ENCODE measurements at places on chromosomes 13 and 19.
A peak's percentile ranks its signal among the peaks of the same experiment; 100 is the strongest.

GRCh38 chr13:48496271-48497161, 36.4 kb downstream of the RCBTB2 start:
- DNase-seq, result no peak

- peak; percentile 30 for DNase-seq
Observed at GRCh38 chr13:30978981-30979956, 46.8 kb downstream of the TEX26 start.

GRCh38 chr19:49862391-49863253, 4.8 kb downstream of the PNKP start:
- DNase-seq, result no peak

- peak; percentile 18 for DNase-seq
Observed at GRCh38 chr13:70708775-70709174, 600.5 kb upstream of the KLHL1 start.

DNA sequence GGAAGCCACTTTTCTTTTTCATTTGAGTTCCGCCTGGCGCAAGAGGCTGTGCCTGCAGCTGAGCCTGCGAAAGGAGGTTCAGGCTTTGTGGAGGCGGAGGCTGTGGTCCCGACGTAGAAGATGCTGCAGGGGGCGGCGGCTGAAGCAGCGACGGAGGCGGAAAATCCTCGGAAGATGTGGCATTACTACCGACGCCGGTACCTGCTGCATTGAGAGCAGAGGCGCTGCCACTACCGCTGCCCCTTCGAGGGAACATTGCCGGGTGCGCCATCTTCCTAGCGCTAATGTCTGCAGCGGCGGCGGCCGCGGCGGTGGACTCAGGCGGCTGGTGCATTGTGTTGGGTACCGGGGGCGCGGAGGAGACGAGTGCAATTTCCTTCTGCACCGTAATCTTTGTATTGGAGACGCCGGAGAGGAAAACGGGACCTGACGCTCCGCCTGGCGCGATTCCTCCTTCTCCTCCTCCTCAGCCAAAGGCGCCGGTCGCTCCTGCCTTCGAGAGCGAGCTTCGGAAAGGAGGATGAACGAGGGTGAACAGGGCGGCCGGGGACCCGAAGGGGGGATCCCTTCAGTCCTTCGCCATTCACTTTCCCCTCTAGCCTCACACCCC, at the start of gene TSC22D1:
TSC22D1 (minus strand) TSS at position 590 of the 610 bp plus-strand sequence; CDS start at position 334, 256 bp downstream.
- DNase-seq, result peak; percentile 45

- no peak for DNase-seq
Observed at GRCh38 chr13:65768545-65768944, 1461.6 kb downstream of the PCDH9 start.

DNA sequence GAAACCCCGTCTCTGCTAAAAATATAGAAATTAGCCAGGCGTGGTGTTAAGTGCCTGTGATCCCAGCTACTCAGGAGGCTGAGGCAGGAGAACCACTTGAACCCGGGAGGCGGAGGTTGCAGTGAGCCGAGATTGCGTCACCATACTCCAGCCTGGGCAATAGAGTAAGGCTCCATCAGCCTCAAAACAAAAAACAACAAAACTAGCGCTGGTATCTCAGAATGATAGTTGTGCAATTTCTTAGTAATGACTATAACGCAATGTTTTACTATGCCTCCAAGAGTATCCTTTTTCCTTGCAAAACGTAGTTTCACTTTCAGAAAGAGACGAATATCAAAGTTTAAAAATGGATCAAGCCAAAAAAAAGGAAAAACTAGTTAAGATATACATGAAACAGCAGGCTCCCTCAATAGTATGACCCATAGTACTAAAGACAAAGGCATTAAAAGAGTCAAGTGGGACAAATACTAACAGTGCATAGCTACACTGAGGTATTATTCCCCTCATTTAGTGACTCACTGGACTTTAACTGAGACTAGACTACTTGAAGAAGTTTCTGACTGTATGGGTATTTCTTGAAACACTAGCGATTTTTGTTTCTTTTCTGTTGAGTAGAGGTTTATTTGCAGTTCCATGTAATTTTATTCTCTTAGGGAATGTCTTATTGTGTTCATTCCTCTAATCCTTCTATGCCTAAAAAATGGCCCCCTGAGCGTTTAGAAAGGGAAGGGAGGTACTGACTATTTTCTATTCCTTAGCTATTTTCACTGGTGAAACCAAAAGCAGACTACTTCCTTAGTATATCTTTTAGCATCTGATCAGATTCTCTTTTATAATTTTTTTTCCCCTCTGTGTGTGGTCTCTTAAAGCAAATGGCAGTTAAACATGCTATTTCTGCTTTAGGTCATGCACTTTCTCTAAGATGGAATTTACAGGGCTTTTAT, 10.4 kb upstream of the ITM2B start:
- no peak for DNase-seq

DNA sequence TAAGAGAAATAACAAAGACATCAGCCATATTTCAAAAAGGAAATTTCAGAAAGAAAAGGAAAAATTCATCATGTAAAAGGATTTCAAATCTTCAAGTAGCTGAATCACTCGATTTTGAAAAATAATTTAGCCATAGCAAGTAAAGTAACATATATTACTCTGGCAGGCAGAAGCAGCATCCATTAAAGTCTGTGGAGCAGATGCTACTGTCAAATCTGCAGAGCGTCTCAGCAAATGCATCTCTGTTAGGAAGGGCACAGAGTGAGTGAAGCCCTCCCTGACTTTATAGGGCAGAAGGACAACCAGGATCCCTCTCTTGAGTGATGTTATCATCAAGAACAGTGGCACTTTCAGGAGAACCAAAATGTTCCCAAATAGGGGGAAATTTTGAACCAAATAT, 445.5 kb downstream of the EFNB2 start:
- no peak for DNase-seq

GRCh38 chr13:43077906-43078305, 54.5 kb downstream of the DNAJC15 start:
- DNase-seq, result no peak

GRCh38 chr13:32624441-32624840, 38.2 kb downstream of the PDS5B start:
- DNase-seq, result no peak

DNA sequence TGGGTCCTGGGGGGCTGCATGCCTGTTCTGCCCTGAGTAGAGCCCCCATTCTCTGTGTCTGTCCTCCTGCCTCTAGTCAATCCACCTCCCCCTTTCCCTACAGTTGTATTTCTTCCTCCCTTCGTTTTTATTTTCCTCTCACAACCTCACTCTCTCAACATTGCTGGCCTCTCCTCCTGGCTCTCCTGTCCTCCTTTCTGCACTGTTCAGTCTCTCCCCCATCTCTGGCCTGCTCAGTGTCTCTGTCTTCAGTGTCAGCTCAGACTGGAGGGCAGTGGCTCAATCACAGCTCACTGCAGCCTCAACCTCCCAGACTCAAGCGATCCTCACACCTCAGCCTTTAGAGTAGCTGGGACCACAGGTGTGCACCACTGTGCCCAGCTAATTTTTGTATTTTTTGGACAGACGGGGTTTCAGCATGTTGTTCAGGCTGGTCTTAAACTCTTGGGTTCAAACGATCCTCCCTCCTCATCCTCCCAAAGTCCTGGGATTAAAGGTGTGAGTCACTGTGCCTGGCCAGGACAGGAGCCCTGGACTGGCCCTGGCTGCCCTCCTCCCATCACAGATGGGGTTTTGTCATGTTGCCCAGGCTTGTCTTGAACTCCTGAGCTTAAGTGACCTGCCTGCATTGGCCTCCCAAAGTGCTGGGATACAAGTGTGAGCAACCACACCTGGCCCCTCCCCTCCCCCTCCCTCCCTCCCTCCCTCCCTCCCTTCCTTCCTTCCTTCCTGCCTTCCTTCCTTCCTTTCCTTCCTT, 32.0 kb upstream of the IGFL1 start:
- no peak for DNase-seq

- no peak for DNase-seq
Observed at GRCh38 chr13:45333251-45333976, 7.6 kb downstream of the TPT1 start.

GRCh38 chr19:33580645-33581037, 41.1 kb upstream of the CHST8 start:
- DNase-seq, result no peak

- no peak for DNase-seq
Observed at GRCh38 chr13:113077953-113078901, 27.4 kb upstream of the F7 start.

GRCh38 chr13:86601351-86601750, 802.1 kb upstream of the SLITRK6 start:
- DNase-seq, result no peak

- DNase-seq, result peak; percentile 95
Observed at GRCh38 chr19:52897138-52897935, at the start of gene ZNF320. ZNF320 (minus strand) TSS chr19:52897635; CDS start chr19:52890255, 7,380 bp downstream.

GRCh38 chr13:104701591-104701990, 1635.4 kb upstream of the SLC10A2 start:
- DNase-seq, result no peak

Data from hindlimb muscle (tissue), 1 donor.